Prostate gland (tissue), 2 donors: ENCODE measurements at places on chromosomes 16 and 17.

GRCh38 chr17:6926667-6927066 is 69.2 kb upstream of the ALOX12 start:
- DNase-seq, result no peak

DNA sequence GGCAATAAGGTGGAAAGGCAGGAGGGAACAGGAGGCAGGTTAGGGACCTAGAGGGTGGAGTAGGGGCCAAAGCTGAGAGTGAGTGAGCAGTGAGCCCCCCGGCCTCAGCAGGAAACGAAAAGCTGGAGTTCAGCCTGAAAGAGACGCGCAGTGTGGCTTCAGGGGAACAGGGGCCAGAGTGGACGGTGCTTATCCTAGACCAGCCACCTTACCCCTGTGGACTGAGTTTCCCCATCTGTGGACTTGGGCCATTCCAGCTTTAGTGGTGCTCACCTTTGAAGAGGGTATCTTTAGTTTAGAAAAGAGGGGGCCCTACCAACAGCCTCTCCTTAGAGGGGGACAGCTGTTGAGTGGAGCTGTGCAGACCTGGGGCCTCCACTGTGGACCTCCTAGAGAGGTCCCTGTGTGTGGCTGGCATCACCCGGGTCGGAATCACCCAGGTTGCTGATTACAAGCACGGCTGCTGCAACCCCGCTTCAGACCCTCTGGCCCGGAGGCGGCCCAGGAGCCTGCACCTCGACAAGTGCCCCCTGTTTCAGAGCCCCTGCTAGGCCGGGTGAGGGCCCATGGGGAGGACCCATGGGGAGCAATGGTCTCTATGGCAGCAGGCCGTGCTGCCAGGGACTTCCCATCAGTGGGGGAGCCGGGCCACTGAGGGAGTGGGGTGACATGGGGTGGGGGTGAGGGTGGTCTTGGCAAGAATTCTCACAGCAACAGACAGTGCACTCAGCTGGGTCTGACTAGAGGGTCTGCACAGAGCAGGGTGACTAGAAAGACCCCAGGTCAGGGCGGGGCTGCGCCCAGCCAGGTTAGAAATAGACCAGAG is 2.6 kb downstream of the GPR142 start:
- no peak for DNase-seq

DNA sequence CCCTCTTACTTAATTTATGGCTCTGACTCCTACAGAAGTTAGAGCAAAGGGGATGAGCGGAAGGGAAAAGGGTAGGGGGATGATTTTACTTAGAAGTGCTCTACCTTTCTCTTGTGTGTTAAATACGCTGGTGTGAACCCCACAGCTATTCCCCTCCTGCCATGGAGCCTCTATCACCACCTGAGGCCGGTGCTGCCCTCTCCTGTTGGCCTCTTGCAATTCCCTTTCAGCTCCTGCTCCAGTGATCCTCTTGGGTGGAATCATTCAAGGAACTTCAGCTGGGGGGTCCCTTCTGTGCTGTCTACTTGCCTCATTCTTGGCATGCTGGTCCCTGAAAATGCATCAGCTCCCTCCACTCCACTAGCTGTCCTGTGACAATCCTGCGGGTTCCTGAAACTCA is 41.8 kb upstream of the CDH8 start:
- DNase-seq, result no peak

DNA sequence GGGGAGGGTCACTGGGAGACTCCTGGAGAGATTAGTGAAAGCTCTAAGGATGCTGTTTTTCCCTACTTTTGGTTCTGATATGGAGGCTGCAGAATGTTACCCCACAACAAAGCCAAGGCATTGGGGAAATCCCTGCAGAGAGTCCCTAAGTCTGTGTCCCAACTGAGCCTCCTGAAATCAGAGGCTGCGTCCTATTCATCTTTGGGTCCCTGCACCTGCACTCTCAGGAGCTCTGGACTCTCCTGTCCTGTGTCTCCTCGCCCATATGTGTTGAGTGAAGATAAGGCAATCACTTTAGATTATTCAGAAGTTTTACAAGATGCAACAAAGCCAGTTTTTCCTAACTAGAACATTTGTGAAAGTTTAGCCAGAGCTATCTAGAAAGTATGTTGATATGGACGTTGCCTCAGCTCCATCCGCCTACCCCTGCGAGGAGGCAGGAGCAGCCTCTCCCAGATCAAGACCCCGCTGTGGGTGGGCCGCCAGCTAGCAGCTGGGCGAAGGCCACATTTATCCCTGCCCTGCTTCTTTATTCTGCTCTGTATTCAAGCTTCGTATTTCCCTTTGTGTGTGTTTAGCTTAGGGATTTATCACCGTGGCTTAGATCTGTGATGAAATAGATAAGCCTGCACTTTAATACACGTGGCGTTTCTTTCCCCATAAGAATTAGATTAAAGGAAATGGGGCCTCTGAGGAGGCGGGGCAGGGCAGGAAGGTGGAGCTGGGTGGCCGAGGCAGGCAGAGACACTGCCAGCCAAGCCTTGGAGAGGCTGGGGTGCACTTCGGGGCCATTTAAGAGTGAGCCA is 37.4 kb downstream of the SHISA6 start:
- no peak for DNase-seq

DNA sequence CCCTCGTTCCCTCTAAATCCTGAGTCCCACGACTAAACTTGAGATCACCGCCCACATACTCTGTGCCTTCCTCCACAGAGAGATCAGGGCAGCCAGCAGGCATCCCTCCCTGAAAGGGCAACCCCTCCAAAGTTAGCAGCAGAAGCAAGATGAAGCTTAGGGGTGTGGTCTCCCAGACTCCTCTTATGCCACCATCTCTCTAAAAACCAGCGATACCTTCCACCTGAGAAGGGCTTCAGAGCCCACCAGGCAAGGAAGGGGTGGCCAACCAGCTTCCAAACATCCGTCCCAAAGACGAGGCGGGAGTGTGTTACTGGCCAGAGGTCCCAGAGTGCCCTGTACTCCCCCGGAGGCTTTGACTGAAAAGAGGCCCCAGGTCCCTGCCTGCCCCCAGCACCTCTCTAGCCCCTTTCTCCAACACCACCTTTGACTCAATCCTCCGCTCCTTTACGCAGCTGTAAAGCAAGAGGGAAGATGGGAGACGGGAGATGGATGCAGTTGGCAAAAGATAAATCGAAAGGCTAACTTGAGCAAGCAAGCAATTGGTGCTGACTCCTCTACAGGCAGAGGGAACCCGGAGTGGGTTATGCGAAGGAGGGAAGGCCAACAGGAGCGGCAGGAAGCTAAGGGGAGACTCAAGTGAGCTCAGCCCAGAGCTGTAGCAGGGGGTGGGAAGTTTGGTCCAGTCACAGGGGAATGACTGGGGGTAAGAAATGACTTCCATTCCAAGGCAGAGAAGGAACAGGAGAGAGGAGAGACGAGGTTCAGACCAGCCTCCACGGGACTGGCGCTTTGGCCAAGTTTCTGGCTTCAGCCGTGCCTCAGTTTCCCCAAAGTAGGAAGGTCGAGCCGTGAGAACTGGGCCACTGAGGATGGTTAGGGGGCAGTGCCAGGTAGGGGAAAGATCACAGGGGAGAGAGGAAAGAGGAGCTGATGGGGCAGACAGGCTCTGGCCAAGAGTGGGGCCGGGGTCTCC is 1.0 kb downstream of the ST3GAL2 start:
- DNase-seq, result no peak
